AG04449 (cell line): ENCODE measurements at places on chromosomes 3 and 15.

DNA sequence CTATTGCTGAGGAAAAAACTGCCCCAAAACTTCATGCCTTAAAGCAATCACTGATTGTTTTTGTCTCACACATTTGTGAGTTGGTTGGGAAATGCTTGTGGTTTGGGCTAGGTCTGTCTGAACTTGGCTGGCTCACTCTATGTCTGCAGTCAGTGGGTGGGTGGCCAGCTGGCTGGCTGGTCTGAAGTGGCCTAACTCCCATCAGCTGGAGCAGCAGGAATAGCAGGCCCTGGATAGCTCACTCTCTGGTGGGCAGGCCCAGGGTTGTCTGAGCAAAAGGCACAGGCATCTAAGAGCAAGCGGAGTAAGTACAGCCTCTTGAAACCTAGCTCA lies 37.7 kb upstream of the PRR20G start:
- DNase-seq: no peak

DNA sequence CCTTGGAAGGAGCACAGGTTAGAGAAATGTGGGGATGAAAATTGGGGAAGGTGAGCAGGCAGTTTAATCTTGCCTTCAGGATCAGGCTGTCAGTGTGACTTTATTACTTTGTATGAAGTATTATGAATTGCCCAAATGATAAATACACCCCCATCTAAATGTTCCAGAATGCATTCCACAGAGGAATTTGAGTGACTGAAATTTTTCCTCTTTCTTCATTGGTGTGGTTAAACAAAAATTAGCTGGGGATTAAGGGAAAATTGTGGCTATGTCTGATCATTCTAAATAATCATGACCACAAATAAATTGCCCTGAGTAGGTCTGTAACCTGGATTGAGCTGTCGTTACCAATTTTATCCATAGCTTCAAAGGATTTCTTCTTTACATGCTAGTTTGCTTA lies 33.5 kb downstream of the FAM98B start:
- no peak for DNase-seq

GRCh38 chr3:11637901-11638458 lies 5.7 kb downstream of the VGLL4 start:
- peak; percentile 73 for DNase-seq

- no peak for DNase-seq
These were observed 64.4 kb downstream of the PRKAR2A start for GRCh38 chr3:48783304-48783703.

DNA sequence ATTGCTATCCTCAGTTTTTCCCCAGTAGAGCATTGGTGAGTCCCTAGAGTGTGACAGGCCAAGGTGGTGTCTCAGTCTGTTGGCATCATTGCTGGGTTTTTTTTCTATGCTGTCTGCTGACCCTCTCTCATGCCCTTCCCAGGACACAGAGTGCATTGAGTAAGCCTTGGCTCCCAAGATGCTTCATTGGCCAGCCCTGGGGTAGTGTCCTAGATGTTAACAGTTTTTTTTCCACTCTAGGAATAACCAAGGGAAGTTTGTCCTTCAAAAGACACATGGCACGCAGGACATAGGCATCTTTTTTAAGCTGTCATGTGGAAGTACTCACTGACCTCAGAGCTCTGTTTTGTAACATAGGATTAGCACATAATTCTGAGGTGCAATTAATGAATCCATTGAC lies 19.5 kb downstream of the ADAMTSL3 start:
- no peak for DNase-seq
